ENCODE measurements at places on chromosomes 3 and 15.

DNA sequence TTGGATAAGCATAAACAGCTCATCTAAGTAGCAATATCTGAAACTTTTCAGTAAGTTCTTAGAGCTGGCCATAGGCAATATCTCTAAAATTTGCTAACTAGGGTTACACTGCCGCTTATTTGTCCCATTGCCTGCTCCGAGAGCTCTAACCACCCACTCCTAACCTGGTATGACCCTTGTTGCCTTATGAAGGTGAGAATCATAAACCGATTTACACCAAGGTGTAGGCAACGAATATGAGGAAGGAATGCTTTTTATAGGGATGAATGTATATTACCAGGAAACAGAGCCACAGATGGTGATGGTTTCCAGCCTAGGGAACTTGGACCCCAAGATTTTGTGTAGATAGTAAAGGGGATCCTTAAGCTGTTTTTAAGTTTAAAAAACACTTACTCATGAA, 440.9 kb downstream of the PDCD6IP start:
- no peak for DNase-seq

DNA sequence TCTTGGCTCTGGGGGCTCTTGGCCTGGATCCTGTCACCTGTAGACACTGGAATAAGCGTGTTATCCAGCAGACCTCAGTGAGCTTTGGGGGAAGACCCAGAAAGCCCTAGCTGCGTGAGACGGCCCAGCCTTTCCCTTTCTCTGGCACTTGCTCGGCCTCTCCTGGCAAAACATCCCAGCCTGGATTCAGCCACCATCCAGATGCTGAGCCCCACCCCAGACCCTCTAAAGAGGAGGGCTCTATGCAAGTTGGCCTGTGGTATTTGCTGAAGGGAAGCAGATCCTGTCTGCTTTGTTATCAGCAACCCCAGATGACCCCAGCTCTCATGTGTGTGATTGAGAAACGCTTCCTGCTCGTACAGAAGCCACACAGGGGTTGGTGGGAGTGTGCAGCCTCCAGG, 267.2 kb downstream of the FAM43A start:
- DNase-seq: no peak

DNA sequence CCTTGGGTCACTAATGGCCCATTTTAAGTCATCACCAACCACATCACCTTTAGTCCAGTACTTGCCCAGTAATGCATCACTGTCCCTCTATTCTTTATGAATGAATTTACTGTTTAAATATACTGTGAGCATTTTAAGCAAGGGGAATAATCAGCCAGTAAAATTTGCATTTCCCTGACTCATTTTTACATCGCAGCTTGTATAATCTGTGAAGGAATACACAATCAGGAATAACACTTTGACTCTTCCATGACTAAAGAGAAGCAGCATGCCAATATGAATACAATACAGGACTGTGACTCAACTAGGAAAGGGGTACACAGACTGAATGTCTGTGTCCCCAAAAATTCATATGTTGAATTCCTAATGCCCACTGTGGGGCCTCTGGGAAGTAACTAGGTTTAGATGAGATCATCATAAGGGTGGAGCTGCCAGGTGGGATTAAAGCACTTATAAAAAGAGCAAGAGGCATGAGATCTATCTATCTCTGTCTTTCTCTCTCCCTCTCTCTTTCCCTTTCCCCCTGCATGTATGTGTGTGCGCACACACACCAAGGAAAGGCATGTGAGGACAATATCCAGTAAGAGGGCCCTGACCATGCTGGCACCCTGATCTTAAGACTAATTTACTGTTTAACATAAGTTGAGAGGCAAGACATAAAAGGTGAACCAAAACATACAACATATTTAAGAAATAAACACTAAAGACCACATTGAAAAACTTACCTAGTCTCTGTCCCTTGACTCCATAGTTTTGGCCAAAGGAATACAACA, 12.1 kb downstream of the B4GALT4 start:
- no peak for DNase-seq

- no peak for DNase-seq
These were observed 254.8 kb upstream of the TPRG1 start for GRCh38 chr3:188916934-188917401.

GRCh38 chr3:105497386-105497785, 130.7 kb downstream of the ALCAM start:
- DNase-seq: no peak
